Hematopoietic multipotent progenitor cell treated with erythropoietin and hydrocortisone succinate and interleukin-3 and kit ligand, for 15 days (in vitro differentiated cells): ENCODE measurements at places on chromosomes 11 and 22.

- DNase-seq: no peak
Measured at GRCh38 chr22:49545606-49546005, 282.1 kb downstream of the BRD1 start.

- DNase-seq: no peak
Measured at GRCh38 chr11:29119707-29120618, 896.9 kb downstream of the KCNA4 start.

DNA sequence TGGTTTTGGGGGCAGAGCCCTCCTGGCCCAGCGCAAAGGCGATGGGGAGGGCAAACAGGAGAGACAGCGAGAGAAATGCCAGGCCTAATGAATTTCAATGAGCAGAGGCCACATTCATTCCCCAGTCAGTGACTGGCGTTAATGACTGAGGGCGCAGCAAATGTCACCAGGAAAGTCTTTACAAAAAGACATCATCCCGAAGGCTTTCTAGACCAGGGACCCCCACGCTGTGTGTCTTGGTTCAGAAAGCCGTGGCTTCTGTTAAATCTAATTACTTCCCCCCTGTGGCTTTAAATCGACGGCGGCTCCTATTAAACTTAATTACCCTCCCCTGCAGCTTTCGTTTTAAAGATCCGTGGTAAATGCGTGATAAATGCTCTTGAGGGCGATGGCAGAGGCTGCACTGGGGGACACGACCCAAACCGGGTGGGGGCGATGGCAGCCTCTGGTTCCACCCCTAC, 1.6 kb upstream of the FGF19 start:
- DNase-seq: no peak

DNA sequence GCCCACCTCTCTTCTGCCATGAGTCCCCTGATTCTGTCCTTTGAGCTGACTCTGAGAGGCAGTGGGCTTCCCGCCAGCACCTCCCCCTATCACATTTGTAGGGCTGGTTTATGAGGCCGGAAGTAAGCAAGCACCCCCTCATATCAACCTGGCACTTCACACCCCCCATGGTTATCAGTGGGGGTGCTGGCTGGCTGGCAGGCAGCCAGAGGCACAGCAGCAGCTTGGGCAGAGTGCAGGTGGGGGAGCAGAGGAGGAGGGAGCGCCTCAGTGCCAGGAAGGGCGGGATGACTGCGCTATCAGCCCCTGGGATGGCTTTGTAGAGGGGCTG, 22.9 kb upstream of the CHRM4 start:
- DNase-seq: peak; percentile 52

DNA sequence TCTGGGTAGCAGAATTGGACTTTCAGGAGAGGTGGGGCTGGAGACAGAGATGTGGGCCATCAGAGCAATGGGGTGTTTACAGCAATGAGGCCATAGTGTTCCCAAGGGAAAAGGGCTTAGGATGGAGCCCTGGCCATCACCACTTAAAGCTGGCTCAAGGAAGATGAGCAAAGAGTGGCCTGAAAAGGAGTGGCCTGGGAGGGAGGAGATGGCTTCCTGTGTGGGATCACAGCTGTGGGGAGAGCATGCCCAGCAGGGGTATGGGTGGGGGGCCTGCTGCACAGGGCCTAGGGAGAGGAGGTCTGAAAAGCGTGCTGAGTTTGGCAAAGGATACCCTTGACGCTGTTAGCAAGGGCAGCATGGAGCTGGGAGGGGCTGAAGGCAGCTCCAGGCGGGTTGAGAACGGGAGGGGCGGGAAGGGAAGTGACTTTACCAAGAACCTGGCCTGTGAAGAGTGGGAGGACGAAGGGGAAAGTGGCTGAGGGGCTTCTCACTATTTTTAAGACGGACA, 13.9 kb downstream of the LRRC32 start:
- no peak for DNase-seq

- no peak for DNase-seq
Measured at GRCh38 chr22:40000171-40000570, 5.4 kb downstream of the FAM83F start.

DNA sequence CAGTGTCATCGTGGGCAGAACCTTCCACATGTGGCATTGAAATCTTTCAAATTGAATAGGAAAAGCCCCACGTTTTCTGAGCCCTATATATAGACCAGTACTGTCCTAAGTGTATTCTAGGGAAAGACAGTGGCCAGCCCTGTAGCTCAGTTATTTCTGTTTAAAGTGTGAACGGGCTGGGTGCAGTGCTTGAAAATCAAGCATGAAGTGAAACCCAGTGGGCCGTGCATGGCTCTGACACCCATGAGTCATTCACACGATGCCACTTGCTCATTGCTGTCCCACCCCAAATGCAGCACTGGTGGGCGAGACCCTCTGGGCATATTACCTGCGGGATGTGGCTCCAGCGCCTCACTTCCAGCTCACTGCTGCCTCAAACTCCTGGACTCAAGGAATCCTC, 29.8 kb upstream of the CCDC188 start:
- no peak for DNase-seq

GRCh38 chr22:37634417-37634924, 5.0 kb upstream of the SH3BP1 start:
- no peak for DNase-seq

DNA sequence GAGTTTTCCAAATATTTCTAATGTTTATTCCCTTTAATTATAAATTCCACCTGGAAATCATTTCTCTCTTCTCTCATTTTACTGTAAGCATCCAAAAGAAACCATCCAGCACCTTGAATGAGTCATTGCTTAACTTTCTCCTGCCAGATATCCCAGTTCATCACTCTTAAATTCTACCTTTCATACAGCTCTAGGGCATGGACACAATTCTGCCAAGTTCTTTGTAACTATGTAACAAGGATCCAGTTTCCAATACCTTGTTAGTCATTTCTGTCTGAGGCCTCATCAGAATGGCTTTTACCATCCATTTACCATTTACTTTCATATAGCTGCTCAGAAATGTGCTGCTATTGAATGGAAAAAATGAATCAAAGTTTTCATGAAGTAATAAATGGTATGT, 455.4 kb upstream of the TENM4 start:
- DNase-seq: no peak

DNA sequence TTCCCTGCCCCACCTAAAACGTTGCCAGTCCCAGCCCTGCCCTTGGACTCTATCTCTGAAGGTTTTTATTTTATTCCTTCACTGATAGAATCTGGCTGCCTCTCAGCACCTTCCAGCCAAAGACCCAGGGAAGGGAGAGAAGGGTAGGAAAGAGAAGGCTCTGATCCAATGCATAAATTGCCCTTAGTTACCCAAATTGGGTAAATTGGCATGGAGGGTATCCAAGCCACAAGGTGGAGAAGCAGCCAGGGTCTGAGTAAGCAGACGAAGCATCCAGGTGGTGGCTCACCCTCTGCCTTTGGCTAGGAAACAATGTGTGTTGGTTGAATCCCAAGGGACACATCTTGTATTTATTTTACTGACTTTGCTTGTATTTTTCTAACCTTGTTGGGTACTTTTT, 89.0 kb downstream of the FEZ1 start:
- no peak for DNase-seq

DNA sequence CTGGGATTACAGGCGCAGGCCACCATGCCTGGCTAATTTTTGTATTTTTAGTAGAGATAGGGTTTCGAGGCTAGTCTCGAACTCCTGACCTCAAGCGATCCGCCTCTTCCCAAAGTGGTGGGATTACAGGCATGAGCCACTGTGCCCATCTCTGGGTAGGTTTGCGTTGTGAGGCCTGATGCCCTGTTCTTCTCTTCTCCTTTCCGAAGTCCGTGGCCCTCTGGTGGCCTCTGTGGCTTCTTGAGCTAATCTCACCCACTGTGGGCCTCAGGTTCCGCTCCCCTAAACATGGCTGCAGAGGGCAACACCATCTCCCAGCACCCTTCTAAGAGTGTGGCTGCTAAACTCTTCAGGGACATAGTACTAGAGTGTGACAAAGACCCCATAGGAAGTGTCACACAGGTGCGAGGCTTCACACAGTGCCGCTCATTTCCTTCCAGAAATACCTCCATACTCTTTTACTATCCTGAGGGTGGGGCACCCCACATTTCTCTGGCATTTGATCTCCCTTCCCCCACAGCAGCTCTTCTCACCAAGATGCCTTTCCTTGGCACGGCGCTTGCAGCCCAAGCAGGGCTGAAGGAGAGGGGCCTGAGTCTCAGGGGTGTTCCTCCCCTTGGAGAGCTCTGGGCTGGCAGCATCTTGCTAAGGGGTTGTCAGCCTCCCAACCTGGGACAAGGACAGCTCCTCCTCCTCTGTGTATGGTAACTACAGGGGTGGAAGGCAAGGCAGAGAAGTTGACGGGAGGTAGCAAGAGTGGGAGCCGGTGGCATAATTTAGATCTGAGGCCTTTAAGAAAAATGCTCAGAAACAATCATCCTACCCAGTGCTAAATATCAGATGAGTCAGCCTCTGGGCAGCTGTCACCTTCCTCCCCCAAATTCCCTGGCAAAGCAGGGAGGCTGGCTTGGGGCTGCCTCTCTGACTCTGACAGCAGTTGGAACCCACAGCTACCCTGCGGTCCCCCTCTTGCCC, 6.1 kb downstream of the THY1 start:
- DNase-seq: no peak

- no peak for DNase-seq
Measured at GRCh38 chr11:129639300-129639699, 176.3 kb upstream of the TMEM45B start.

DNA sequence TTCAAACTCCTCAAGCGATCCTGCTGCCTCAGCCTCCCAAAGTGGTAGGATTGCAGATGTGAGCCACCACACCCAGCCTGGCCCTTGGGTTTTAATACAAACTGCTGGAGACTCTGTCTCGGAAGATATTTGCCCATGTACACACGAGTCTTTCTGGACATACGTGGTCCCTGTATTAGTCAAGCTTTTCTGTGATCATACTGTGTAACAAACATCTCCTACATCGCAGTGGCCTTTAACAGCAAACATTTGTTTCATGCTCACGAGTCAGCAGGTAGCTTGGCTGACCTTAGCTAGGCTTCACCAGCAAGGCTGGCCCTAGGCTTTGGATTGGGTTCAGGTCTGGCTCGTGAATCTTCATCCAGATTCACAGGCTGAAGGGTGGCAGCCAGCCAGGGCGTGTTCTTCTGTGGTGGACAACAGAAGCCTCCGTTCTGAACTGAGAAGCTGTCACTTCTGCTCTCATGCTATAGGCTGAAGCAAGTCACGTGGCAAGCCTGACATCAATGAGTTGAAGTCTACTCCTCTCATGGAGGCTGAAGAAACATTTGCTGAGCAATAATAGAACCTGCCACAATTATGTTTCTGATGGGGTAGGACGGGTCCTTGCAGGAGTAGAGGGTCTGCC, 8.8 kb downstream of the KIAA1671 start:
- no peak for DNase-seq

- no peak for DNase-seq
Measured at GRCh38 chr11:1570896-1571759, 943 bp downstream of the DUSP8 start.

DNA sequence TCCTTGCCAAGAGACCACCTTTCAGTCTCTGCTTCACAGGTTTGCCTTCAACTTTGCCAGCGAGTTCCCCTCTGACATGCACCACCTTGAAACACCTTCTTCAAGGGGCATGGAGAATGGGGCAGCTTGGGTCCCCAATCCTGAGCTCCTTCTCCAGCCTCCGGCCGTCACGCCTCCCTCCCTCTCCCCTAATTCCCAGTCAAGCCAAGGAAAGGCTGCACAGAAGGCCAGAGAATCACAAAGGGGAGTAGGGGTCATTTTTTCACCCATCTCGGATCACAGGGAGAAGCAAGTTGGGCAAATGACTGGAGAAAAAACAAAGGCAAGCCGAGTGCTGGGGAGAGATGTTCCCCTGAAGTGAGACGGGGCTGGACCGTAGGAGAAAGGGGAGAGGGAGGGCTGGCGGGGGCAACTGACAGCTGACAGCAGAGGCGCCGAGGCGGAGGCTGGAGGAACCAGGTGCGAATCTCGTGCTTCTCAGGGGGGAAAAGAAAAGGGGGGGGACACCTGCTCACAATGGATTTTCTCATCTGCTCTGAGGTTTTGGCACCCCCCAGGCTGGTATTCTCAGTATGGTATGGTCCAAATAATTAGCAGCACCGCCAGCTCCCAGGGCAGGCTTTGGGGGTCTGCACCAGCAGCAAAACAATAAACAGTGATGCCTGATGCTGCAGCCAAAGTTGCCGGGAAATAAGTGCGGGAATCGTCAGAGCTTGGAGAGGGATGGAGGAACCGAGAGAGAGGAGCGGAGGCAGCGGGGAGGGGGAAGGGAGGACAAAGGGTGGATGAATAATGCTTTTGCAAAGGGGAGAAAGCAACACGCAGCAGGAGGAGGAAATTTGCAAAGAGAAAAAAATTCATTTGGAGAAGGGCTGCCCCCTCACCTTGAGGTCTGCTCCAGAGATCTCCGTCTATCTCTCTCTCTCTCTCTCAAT, 644 bp downstream of the YPEL4 start:
- peak; percentile 68 for DNase-seq

GRCh38 chr11:25633230-25633629, 698.7 kb upstream of the ANO3 start:
- DNase-seq: no peak

- DNase-seq: no peak
Measured at GRCh38 chr11:79742176-79742575, 301.3 kb upstream of the TENM4 start.

GRCh38 chr11:123363556-123363955, 66.5 kb upstream of the GRAMD1B start:
- no peak for DNase-seq

- DNase-seq: no peak
Measured at GRCh38 chr11:66491315-66491935, 11.2 kb downstream of the DPP3 start.

- no peak for DNase-seq
Measured at GRCh38 chr11:95242091-95242844, 11.3 kb upstream of the SESN3 start.

DNA sequence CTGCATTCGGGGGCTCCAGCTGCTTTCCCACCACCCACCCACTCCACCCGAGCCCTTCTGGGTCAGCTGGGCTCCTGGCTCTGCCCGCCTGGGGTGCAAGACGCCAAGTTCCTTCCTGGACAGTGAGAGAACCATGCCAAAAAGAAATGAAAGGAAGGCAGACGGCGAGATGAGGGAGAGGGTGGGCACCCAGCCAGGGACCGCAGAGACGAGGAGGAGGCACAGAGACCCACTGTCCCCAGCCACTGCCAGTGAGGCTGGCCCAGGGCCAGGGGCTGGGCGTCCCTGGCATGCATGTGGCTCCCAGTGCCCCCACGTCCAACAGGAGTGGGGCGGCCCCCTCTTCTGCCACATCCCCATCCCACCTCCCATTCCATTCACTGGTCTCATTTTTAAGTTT, 10.8 kb upstream of the CD81 start:
- no peak for DNase-seq

- DNase-seq: no peak
Measured at GRCh38 chr11:116792869-116793771, 1.4 kb upstream of the APOA5 start.
